ENCODE measurements at places on chromosomes 13 and 19.
A peak's percentile ranks its signal among the peaks of the same experiment; 100 is the strongest.

- no peak for DNase-seq
These were observed 1106.7 kb downstream of the EFNB2 start for GRCh38 chr13:105428811-105429210.

GRCh38 chr13:74969419-74969818 lies 512.5 kb downstream of the TBC1D4 start:
- DNase-seq = no peak

DNA sequence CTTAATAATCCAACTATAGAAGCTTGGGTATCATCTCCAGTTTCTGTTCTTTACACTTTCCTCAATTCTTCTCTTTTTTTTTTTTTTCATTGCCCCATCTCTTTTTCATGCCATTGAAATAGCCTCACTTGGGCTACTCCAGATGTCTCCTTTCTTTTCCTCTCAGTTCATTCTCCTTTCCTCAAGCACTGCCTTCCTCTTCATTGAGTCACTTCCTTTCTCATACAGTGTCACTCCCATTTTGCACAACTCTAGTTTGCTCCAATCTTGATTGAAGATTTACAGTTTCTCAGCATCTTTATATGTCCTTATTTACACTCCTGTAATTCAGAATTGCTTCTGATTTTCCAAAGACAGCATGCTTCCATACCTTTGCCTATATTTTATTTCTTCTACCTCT lies 61.3 kb downstream of the IPO5 start:
- DNase-seq = no peak

- DNase-seq = no peak
These were observed 12.3 kb downstream of the PLD3 start for GRCh38 chr19:40360708-40361241.

- no peak for DNase-seq
These were observed 25.6 kb downstream of the LRCH1 start for GRCh38 chr13:46578590-46578975.

DNA sequence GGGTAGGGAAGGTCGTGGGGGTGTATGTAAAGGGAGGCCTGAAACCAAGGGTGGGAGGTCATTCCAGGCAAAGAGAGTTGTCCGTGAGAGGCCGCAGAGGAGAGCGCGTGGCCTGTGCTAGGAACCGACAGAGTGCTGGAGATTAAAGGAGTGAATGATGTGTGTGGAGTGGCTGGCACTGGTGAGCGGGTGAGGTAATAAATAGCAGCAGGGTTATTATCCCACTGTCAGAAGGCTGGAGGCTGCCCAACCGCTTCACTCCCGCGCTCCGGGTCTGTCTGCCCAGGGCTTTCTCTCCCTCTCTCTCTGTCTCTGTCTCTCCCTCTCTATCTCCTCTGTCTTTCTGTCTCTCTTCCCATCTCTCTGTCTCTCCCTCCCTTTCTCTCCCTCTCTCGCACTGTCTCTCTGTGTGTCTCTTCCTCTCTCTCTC lies 17.4 kb downstream of the ZNF579 start:
- no peak for DNase-seq

DNA sequence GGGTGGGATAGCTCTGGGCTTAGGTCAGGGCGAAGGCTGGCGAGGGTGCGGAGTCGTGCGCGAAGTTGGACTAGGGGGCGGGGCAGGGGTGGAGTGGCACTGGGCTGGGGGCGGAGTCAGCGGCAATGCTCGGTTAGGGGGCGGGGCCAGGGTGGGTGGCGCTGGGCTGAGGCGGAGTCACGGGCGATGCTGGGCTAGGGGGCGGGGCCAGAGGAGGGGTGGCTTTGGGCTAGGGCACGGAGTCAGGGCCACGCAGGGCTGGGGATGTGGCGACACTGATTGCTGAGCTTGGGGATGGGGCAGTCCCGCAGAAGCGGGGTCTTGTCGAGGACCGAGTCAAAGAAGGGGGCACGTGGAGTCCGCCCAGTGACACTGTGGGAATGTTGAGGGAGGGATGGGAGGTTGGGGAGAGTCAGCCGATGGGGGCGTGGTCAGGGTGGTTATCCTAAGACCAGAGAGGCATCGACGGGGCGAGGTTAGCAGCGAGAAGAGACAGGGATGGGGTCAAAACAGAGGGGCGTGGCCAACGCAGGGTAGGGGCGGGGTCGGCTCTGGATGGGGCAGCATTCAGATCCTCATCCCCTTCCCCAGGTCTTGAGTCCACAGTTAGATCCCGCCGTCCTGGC lies 8.7 kb downstream of the HOMER3 start:
- DNase-seq = peak; percentile 71

GRCh38 chr13:25171517-25172302 lies at the start of gene AMER2:
AMER2 (minus strand) TSS chr13:25172288; CDS start chr13:25171619, 669 bp downstream.
- no peak for DNase-seq

GRCh38 chr13:35769812-35770211 lies 293.3 kb upstream of the MAB21L1 start:
- DNase-seq = no peak

DNA sequence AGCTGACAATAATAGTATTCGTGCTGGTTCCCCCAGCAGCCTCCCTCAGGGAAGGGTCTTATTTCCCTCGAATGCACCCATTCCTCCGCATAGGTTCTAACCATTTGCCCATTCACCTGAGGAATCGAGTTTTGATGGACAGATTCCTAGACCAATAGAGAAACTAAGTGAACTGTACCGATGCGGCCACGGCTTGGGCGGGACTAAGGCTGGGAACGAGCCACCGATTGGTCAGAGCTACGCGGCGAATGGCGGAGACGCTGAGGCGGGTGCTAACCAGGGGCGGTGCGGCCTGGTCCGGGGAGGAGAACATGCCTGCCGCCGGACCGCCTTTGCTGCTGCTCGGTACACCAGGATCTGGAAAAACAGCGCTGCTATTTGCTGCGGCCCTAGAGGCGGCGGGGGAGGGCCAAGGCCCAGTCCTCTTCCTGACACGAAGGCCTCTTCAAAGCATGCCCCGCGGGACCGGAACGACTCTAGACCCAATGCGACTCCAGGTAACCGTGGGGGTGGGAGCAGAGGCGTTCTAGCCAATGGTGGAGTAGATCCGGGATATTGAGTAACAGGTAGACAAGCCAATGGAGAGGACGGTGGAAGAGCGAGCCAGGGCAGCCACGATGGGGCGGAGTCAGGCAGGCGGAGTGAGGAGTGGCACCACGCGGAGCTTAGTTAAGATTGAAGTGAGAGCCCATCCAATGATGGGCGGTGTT lies at the start of gene SWSAP1:
Gene SWSAP1, plus strand, starts transcription at position 234 of the 710 bp plus-strand sequence. Its CDS starts 15 bp downstream, at position 249.
- peak; percentile 94 for DNase-seq

GRCh38 chr19:33399081-33399744 lies 25.7 kb downstream of the CEBPG start:
- no peak for DNase-seq

- no peak for DNase-seq
These were observed 8.6 kb upstream of the BCAT2 start for GRCh38 chr19:48819366-48819816.

GRCh38 chr19:46574533-46574932 lies 26.6 kb upstream of the CALM3 start:
- DNase-seq = peak; percentile 28

DNA sequence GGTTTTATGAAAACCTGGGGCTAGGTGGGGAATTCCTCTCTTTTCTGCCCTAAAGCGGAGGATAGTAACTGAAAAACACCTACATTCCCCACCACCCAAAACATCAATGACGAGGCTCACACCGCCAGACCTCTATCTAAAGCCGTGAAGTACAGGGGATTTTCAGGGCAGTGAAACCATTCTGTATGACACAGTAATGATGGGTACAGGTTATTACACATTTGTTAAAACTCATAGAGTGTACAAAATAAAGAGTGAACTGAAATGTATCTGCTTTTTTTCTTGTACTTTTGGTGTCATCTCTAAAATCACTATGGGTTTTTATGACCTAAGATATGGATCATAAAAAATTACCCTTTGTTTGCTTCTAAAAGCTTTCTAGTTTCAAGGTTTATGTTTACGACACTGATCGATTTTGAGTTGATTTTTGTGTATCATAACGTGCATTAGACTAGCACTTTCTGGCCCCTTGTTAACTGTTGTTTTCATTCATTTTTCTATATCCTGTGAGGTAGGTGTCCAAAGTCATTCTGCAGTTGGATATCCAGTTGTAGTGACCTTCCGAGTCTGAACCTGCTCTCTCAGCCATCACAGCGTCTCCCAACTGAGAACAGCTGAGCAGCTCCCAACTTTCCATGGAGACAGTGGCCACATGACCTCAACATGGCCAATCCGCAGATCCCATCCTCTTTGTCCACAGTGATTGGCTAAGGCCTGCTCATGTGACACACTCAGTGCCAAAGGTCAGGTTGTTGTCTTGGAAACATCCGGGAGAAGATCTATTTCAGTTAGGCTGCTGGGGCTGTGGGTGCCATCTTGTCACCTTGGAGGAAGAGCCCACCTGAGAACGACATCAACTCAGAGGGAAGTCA lies 10.3 kb downstream of the MBD3L2B start:
- no peak for DNase-seq

DNA sequence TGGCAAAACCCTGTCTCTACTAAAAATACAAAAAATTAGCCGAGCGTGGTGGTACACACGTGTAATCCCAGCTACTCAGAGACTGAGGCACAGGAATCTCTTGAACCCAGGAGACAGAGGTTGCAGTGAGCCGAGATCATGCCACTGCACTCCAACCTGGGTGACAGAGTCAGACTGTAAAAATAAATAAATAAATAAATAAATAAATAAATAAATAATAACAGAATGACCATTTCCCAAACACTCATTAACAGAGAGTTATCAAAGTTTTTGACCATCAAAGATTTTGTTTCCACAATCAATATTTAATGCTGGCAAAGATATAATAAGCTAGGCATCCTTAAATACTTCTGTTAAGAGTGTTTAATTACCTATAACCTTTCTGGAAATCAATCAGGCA lies 299.4 kb downstream of the KCTD12 start:
- DNase-seq = no peak

DNA sequence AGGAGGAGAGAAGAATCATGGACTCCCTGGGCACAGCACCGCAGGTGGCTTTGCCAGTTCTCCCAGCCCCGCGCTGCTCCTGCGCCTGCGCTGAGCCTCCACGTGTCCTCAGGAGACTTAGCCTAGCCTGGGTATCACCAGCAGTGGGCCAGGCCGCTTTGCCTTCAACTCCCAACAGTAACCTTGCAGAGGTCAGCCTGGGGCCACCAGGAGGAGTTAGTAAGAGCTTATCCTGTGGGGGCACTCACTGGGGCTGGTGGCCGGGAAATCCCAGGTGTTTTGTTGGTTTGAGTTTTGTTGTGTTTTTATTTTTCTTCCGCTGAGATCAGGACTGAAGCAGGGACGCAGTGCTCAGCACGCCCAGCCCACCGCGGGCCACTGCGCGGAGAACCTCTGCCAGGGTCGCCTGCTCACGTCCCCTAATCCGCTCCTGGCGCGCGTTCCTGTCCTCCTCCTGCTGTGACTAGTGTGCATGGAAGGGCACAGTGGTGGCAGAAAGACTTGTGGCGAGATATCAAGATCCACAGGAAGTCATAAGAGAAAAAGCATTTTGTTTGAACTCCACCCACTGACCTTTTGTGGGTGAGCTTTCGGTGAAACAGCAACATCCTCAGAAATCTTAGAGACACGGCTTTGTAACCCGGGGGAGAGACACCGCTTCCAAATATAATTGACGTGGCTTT lies 207.4 kb upstream of the RFC3 start:
- DNase-seq = peak; percentile 20

- no peak for DNase-seq
These were observed 40.8 kb downstream of the IER2 start for GRCh38 chr19:13190781-13191540.

- no peak for DNase-seq
These were observed 35.2 kb downstream of the DNM2 start for GRCh38 chr19:10752913-10753704.

DNA sequence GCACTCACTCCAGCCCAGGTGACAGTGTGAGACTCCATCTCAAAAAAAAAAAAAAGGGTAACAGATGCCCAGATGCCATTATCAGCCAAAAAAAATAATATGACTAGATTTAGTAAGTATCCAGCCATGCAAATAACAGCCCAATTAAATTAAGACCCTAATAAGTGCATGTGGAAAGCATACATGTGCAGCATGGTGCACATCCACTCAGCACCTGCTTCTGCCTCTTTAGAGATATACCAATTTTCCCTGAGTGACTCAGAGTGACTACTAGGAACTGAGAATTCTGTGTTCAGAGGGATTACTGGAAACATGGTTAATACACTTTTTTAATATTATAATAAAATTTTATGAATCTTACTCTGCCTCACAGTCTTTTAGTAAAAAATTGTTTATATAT lies 29.8 kb upstream of the ZNF675 start:
- no peak for DNase-seq

- DNase-seq = no peak
These were observed 629.9 kb downstream of the DIAPH3 start for GRCh38 chr13:59533561-59534555.

- DNase-seq = no peak
These were observed 195.1 kb downstream of the NDFIP2 start for GRCh38 chr13:79675931-79676660.

Data from stimulated activated CD4-positive, alpha-beta T cell treated with anti-CD3 and anti-CD28 coated beads, Interleukin-1b, Interleukin-23, amount 100 ng/mL, for 1 hour (primary cell).